ENCODE measurements at places on chromosomes 4 and X.

GRCh38 chrX:69287095-69287494 lies 121.8 kb upstream of the PJA1 start:
- DNase-seq = no peak

DNA sequence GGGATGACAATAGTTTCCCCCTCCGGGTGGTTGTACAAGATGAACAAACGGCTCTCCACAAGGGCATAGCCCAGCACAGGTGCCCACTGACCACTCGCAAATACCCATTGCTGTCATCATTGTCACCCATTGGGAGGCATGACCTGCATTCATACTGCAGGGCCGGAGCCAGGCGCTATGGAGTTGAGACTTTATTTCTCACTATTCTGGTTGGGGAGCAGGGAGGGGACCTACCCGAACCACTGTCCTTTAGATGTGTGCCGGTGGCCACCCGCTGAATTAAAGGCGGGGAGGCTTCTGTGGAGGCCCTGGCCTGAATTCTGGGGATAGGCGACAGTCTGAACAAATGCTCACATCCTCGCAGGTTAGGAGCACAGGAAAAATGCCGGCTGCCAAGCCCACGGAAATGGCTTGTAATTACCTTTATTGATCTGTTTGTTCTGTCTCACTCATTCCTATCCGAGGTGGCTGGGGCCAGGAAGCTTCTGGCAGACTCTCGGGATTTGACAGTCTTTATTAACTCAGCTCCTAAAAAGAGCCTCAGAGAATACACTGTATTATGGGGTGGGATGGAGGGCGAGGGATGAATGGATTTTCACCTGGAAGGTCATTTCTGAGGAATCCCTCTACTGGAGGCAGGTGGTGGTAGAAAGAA lies 125.1 kb upstream of the PSAPL1 start:
- peak; percentile 58 for DNase-seq

DNA sequence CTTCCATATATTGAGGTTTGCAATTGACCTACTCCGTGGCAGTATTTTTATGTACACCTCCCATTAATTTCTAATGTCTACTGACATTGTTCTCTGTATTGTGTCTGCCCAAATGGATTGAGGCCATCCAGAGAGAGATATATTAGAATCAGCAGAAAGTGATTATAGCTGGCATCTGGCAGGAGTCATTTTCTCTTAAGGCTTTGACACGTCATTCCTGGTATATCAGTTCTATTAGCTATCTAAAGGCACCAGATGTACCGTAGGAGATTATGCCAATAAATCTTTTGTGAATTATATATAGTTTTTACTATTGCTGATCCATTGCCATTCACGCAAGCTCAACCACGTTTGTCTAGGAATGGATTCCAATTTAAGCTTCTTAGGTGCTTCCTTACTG lies 1026.4 kb upstream of the IGFBP7 start:
- DNase-seq = no peak

DNA sequence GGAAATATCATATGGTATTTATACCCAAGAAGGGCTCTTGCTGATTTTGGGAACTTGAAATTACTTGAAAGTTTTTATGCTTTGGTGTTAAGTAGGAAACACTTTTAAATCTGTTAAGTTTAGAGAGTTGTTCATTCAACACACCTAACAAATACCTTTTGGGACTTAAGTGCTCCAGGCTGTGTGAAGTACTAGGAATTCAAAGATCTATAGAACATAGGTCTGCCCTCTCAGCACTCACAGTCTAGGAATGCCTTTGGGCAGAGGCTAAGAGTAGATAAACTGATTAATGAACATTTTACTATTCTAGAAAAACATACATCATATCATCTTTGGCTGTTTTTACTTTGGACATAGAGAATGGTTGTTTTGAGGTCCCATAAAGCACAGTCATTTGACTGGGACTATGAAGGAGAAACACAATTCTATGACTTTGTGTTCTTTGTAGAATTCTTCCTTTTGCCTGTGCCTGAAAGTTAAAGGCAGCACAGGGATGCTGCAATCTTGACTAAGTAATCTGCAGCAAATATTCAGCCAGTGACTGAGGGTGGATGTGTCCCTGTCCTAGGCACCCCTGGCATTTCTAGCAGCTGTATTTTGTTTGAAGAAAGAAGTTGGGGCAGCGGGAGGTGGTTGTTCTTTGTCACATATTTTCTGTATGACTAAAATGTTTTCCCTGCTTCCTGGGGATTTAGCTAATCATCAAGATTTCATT lies 8.3 kb downstream of the BMP3 start:
- no peak for DNase-seq

GRCh38 chrX:68286076-68286475 lies 147.2 kb downstream of the OPHN1 start:
- DNase-seq = no peak

DNA sequence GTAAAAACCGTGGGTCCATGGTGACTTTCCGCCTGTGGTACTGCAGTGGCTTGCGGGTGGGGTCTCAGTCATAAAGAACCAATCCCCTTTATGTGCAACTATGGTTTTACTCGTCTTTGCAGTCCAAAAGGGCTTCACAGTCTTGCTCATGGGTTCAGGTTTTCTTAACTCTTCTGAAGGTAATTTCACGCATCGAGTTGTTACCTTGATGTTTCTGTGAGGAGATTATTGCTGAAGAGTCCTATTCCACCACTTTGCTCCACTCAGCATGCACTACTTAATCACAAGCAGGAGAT lies 41.5 kb downstream of the F8 start:
- no peak for DNase-seq

GRCh38 chrX:153551135-153551534 lies 33.7 kb downstream of the ATP2B3 start:
- DNase-seq = no peak

DNA sequence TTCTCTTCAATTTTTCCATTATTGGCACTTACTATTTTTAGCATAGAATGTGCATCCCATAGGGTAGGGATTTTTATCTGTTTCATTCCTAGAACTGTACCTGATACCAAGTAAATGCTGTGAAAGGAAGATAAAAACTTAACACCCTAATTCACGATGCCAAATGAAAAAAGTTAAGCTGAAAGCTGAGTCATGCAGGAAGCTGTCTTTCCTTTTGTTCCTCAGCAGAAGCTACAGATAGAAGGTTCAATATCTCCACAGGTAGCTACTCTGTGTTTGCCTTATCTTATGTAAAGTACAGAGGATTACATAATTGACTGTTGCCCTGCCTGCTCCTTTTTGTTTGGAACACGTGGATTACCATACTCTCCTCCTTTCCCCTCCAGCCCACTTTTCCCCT lies 77.0 kb downstream of the LRP2BP start:
- no peak for DNase-seq

DNA sequence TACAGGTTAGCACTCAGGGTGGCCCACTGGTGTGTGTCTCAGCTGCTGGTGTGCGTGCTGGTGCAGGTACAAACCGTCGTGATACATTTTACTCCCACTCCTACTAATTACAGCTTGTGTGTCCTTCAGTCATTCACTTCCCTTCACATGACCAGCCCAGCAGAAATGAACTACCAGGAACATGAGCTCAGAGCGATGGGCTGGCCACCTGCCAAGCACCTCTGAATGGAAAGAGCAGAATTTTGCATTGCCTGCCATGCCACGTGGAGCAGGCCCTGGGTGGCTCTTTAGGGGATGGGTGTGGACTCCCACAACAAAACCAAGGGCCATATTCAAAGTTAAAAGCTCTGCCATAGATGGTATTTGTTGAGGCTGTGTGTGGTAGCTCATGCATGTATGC lies 58.9 kb upstream of the PGM2 start:
- no peak for DNase-seq
